Stimulated activated CD8-positive, alpha-beta memory T cell treated with anti-CD3 and anti-CD28 coated beads, Interleukin-7, amount 100 ng/mL, for 24 hours (primary cell): ENCODE measurements at places on chromosomes 12 and 14.

- DNase-seq = no peak
These were observed 120.4 kb downstream of the CALM1 start for GRCh38 chr14:90517076-90517841.

DNA sequence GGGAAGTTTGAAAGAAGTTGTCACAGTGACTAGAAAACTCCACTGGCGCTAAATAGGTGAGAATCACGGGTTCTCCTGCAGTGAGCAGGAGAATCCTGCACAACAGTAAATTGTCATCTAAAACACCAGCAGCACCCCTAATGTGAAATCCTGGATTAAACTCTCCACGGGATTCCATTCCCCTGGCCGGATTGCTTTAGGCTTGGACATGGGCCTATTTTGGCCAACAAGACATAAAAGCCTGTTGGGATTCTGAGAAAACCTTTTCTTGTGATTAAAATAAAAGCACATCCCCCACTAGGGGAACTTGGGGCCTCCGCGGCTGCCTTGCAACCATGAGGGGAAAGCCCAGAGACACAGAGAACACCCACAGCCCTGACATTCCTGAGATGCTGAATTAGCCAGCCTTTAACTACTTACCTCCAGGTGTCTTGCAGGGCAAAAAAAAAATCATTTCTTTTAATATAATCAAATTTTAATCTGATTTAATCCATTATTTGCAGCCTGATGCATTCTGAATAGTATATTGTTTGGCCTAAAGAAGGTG is 21.0 kb upstream of the TSPAN11 start:
- DNase-seq = no peak

- no peak for DNase-seq
These were observed 458.3 kb upstream of the SEL1L start for GRCh38 chr14:81991998-81992397.

DNA sequence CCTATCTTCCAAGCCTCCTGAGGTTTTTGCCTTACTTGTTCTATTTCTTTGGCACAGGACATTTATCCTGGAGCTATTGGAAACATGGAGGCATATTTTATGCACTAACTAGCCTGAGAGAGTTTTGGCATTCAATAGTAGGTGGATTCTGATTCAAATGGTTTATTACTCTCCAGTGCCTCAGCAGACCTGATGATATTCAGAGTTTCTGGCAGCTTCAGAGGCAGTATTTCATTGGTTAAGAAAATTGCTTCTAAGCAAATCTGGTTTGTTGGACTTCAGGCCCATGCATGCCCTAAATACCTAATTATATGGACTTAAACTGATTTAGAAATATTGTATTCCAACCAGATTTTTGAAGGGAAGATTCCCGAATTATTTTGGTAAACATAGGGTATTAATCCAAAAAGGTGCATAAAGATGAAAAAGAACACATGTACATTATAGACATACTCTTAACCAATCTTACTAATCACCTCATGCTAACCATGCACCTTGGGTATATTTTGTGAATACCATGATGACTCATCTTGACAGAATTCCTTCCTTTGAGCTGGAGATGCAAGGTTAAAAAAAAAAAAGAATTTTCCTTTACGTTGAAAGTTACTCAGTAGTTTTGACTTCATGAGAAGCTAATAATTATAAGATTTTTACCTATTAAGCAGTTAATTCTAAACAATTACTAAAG is 44.3 kb upstream of the KTN1 start:
- DNase-seq = no peak

- DNase-seq = no peak
These were observed 953 bp upstream of the SNRPF start for GRCh38 chr12:95857799-95858198.

- no peak for DNase-seq
These were observed 319.8 kb downstream of the PPFIA2 start for GRCh38 chr12:81439344-81439743.

GRCh38 chr12:29159661-29160060 is 10.6 kb downstream of the FAR2 start:
- no peak for DNase-seq

DNA sequence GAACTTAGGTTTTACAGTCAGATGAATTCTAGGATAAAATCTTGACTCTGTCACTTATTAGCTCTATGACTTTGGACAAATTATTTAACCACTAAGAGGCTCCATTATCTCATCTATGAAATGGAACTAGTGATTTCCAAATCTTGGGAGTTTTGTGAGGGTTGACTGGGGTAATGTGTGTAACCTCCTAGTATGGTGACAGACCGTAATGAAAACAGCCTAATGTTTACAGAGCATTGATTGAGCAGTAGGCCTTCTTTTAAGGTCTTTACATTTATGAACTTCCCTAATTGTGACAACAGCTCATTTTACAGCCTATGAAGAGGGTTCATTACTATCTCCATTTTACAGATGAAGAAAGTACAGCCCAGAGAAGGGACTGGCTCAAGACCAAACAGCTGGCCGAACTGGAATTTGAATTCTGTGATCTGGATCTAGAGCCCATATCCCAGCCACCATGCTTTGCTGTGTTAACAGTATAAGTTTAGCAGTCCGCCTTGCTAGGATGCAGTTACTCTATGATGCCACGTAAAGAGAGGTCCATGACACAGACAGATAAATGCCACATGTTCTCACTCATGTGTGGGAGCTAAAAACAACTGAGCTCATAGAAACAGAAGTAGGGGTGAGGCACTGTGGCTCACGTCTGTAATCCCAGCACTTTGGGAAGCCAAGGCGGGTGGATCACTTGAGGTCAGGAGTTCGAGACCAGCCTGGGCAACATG is 9.1 kb upstream of the FBXL14 start:
- DNase-seq = no peak

GRCh38 chr12:48813465-48814261 is 4.6 kb upstream of the CACNB3 start:
- DNase-seq = no peak

DNA sequence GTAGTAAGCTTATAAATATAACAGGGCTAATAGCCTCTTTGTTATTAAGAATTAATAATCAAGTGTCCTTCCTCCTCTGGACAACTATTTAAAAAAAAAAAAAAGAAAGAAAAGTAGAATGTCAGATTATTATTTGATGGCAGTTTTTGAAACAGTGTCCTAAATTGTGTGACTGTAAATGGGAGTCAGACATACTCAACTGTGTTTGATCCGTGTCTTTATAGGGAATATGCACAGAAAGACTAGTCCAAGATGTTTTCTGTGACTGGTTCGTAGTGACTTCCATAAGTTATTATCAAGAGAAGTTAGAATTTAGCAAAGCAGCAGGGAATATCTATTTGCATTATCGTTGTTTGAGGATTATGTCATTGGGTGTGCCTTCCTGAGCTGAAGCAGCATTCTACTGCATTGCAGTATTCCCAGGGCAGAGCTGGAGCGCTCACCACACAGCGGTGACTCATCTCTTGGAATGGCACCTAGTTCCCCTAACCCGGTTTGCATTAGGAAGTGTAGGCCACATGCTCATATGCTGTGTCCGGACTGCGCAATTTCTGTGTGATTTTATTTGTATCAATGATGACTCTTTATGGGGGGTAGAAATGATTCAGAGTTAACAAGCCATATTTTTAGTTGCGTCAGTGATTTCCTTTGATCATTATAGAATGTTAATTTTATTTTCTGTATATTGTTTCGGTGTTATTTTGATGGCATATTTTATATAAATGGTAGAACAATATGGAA is 7.9 kb downstream of the DYNC1H1 start:
- DNase-seq = no peak

DNA sequence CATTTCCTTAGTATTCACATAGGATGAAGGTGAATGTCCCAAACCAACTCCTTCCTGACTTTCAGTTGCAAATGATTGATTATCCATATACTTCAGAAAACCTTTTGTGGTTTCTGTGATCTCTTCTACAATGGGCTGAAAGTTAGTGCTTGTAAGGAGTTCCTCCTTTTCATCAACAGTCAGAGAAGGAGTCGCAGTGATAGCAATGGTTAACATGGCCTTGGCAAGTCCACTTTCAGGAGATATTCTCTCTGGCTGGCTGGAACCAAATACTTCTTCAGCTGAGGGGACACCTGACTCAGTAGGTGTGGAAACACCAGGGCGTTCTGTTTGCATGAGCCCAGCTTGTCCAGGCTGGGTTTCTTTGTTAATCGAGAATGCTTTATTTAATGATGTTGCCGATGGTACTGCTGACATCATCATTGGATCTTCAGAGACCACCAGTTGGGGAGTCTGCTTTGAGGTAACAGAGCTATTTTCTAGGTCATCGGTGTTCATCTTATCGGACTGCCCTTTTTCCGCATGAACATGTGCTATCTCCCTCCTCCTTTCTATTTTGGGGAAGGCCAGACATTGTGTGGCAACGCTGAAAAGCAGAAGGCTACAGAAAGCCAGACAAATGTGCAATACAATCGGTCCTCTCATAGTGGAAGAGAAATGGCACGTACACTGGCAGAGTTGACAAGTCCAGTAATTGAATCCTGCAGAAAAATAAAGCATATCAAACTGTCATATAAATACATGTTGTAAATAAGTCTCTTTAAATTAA is 13.1 kb downstream of the ARMH4 start:
- DNase-seq = no peak

DNA sequence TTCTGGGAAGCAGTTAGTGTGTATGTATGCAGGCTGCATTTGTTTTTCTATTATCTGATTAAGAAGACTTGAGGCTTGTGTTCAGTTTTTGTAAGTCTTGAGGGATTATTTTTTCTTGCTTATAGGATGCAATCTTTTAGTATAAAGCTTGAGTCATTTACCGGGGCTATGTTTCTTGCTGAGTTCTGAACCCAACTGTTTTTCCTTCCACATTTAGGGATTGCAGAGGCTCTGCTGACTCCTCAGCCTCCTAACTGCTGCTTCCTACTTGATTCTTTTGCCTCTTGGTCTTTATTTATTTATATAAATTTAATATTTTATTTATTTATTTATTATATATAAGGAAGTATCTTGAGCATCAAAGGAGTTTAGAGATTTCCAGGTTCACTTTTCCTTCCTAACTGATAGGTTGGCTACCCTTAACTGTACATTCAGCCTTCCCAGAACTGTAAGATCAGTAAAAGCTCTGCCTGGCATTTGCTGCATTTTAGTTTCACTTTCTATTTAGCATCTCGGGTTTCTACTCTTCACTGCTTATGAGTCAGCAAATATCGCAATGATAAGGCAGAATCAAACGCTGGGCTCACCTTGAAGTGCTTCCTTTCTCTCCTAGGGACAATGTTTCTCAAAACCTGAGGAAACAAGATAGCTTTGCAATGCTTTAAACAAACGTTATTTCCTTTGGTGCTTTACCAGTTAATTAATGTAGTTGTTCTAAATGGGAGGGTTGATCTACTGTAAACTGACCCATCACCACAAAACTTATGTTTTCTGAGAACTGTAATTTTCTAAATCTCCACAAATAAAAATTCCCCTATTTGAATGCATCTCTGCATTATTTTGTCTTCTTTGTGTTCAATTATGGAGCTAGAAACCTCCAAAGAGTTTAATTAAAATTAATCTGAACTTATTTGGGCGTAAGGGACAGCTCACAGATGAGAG is 1183.7 kb upstream of the TMEM132C start:
- DNase-seq = no peak

DNA sequence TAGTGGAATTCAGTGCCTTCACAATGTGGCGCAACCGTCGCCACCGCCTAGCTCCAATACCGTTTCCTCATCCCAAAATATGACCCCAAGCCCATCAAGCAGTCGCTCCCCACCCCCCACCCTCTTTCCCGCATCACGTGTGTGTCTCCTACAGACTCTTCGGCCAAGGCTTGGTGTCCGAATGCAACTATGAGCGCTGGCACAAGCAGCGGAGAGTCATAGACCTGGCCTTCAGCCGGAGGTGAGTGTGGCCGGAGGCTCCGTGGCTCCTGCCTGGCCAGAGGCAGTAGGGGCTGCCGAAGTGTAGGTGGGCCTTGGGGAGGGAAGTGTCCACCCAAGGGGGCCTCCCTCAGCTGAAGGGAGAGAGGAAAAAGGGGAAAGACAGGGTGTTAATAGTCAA is 15.8 kb downstream of the CYP46A1 start:
- DNase-seq = no peak

GRCh38 chr12:14418451-14418890 is 53.0 kb downstream of the ATF7IP start:
- DNase-seq = no peak

DNA sequence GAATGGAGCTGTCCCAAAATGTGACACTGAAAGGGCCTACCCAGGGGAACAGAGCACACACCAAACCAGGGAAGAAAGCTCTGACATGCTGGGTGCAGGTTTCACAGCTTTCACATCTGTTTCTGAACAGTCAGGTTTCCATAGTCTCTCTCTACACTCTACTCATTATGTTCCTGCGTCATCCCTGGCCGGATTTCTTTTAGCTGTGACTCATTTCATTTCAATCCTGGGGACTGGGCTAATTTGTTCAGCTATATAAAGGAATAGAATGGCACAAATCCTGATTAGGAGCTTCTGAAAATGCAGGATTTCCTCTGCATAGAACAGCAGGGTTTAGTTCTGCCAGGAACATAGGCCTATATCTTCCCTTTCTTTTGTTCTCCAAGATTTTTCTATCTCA is 649.8 kb downstream of the RPS29 start:
- DNase-seq = no peak

- DNase-seq = no peak
These were observed 328.3 kb upstream of the DIO3 start for GRCh38 chr14:101233021-101233366.

- no peak for DNase-seq
These were observed 544.5 kb upstream of the ATP2B1 start for GRCh38 chr12:90253136-90253535.

GRCh38 chr12:40515041-40515816 is 177.0 kb upstream of the CNTN1 start:
- DNase-seq = no peak
